NT2/D1 (cell line): ENCODE measurements at places on chromosomes 12 and 14.
A peak's percentile ranks its signal among the peaks of the same experiment; 100 is the strongest.

GRCh38 chr12:101570047-101570446 is 24.7 kb upstream of the MYBPC1 start:
- no peak for DNase-seq

- DNase-seq, result no peak
Observed at GRCh38 chr12:118126119-118126757, 9.7 kb upstream of the PEBP1 start.

DNA sequence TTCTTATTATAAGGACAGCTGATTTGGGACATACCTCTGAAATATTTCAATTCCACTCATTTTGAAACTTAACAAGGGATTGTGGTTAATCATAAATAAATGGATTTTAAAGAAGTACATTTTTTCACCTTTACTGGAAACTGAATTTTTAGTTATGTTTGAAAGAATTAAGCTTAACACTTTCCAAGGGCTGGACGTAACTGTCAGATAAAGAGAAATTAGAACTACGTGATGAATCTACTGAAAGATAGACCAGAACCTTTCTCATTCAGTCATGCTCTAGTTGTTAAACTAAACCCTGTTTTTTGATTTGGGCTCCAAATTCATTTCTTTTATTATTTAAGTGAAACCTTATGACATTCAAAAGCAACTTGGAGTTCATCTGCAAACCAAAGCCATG is 1892.1 kb upstream of the SEL1L start:
- no peak for DNase-seq

DNA sequence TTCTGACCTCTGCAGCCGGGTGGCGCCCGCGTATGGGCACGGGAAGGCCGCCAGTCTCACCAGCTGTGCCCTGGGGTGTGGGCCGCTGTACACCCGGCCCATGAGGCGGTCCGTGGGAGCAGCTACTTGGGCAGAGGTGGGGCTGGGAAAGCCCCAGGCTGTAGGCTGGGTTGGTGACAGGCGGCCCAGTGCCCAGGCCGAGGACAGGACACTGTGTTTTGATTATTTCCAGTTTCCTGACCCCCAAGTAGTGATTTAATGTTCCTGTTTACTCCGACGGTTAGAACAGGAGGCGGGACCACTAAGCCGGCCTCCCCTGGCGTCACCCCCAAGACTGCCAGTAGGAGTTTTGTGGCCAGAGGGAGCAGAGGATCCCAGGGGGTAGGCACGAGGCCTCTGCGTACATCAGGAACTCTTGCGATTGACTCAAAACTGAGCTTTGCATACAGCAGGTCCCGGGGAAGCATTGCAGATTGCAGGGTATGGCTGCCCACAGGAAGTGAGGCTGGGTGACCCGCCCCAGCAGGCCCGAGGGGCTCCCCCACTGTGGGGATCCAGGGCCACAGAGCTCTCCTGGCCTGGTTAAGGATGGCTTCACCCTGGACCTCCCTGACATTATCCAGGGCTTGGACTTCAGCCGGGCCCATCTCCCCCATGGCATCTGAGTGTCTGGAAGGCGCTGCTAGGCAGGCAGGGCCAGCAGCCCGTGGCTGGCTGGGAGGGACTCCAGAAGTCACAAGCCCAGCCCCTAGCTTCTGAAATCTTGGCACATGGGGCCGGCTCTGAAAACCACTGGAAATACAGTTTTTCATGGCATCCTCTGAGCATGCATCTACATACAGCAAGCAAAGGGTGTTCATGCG is 42.5 kb upstream of the DIO3 start:
- no peak for DNase-seq

DNA sequence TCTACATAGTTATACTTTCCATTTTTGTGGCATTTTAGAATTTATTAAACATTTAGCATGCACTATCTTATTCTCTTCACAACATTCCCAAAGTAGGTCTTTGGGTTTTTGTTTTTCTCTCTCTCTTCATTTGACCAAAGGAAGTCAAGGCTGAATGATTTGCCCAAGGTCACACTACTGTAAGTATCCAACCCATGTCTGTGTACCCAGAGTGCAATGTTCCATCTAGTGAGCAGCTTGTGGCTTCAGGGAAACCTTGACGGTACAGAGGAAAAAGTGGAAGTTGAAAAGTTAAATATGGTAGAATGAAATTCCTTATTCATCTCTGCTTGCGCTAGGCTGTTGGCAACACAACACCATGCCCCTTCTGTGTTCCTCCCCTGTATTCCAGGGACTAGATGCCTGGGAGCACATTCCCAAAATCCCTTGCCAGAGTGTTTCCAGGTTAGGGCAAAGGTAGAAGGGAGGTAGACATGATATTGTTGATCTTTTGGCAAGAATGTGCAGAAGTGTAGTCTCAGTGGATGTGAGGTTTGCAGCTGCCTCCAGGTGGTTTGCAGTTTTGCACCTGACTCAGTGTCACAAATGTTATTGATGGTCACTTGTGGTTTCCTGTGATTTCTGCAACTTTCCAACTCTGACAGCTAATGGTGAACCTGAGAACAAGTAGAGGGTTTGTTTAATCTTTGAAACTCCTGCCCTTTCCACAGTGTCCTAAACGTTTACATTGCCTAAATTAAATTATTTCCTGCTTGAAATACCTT is 196.7 kb downstream of the RMST start:
- no peak for DNase-seq

GRCh38 chr12:87802721-87803011 is 226.5 kb downstream of the C12orf50 start:
- no peak for DNase-seq

DNA sequence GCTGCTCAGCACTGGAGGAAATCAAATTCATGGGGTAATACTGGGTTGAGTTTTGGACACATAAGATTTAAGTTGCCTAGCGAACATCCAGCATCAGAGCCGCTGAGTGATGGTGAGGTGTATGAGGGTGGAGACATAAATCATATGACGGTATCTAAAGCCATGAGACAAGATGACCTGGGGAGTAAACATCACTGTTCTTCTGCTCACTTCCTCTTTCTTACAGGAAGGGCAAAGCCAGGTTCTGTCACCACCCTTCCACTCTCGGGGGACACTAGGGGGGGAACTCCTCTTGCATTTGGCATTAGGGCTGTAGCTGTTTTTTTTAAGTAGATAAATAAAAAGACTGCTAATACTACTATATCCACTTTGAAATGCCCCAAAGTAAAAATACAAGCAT is 24.0 kb downstream of the PRDM4 start:
- no peak for DNase-seq

GRCh38 chr12:123934829-123935228 is 37.8 kb downstream of the CCDC92 start:
- DNase-seq, result no peak

- DNase-seq, result no peak
Observed at GRCh38 chr14:93857081-93857480, 68.8 kb upstream of the PRIMA1 start.

- DNase-seq, result no peak
Observed at GRCh38 chr14:103735022-103735421, 19.4 kb downstream of the ZFYVE21 start.

DNA sequence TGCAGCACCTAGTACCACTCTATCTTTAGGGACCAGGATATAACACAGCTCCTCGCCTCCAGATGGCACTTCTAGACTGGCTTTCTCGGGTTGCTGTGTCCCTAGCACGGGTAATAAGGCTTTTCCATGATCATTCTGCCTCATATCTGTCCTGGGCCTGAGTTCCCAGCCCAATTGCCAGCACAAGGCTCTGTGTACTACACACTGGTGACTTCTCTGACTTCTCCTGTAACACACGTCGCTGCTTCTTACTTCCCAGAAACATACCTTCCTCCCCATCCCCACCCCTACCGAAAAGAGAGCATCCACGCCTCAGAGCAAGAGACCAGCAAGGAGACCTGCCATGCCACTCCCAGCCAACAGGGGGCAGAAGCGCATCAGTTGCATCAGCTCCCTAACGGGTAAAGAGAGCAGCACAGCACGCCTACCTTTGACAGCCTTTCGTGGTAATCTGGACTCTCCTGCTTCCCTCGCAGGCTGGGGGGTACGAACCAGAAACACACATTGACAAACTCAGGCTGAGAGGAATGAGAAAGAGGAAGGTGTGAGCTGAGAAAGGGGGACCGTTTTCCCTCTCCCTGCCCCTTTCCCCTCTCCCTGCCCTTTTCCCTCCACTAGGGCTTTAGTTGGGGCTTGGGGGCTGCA is 21.2 kb upstream of the ZNF740 start:
- peak; percentile 73 for DNase-seq
